ENCODE measurements at places on chromosomes 5 and 9.

GRCh38 chr9:77464661-77465060 lies 183.5 kb downstream of the GNA14 start:
- no peak for DNase-seq

- no peak for DNase-seq
Measured at GRCh38 chr9:69386651-69387050, 61.6 kb downstream of the ENTREP1 start.

DNA sequence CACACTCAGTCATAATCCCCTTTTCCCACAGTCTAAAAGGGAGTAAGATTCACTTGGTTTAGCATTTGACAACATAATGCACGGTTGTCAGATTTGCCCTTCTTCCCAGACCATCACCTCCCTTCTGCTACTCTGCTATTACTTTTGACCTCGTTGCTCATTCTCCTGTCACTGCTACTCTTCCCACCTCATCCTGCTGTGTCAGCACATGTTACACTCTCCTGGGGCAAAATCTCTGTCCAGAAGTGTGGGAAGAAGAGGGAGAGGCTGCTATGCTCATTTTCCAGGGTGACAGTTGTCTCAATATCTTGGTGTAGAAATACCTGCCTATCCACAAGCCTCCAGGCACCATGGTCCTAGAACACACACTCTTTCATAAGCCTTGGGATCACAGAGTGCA lies 449.9 kb upstream of the PIK3R1 start:
- DNase-seq = no peak

DNA sequence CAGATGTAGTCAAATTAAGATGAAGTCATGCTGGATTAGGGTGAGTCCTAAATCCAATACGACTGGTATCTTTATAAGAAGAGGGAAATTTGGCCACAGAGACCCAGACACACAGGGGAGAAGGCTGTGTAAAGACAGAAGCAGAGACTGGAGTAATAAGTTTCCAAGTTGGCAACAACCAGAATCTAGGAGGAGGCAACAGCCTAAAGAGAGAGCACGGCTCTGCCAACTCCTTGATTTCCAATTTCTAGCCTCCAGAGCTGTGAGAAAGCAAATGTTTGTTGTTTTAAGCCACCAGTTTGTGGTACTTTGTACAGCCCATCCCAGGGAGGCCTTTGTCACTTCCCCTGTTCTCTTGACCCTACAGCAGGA lies 74.4 kb downstream of the ATG10 start:
- no peak for DNase-seq

DNA sequence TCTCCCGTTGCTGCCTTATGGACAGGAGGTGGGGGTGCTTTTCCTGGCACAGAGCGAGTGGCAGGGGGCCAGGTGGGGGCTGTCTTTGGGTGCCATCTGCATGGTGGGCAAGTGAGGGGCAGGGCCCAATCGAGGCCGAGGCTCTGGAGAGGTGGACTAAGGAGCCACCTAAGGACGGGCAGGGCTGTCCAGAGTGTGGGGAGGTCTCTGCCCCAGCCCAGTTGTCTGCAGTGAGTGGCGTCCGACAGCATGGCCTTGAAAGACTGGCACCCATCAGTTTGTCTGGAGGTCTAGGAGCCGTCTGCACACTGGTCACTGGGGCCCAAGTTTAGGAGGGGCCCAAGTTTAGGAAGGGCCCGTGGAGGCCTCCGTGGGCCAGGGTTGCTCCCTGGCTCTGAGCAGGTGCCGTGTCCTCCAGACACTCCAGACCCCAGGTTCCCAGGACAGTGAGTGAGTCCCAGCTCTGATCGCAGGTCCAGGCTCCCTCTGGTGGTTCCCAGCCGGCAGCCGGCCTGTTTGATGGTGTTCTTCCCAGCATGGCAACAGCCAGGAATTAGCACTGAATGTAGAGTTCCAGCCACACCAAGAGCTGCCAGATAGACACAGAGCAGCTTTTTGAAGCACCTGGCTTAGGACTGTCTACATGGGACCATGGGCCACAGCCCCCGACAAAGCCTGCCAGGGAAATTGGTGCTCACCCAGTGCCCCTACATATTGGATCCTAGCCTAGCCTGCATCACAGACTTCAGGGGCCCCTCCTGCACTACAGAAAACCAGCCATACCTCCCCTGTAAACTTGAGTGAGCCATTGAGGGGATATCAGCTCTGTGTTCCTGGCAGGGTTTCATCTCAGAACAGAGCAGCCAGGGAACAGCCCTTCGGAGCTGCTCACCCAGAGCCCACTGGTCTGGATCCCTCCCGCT lies 120.9 kb downstream of the WNK2 start:
- DNase-seq = peak; percentile 54

GRCh38 chr5:105218018-105218417 lies 1655.4 kb upstream of the NUDT12 start:
- no peak for DNase-seq

GRCh38 chr5:44294516-44294915 lies 94.7 kb downstream of the FGF10 start:
- DNase-seq = no peak

GRCh38 chr5:140245341-140245740 lies 57.6 kb downstream of the PFDN1 start:
- DNase-seq = no peak

- no peak for DNase-seq
Measured at GRCh38 chr9:136568288-136569081, 22.6 kb upstream of the NOTCH1 start.

DNA sequence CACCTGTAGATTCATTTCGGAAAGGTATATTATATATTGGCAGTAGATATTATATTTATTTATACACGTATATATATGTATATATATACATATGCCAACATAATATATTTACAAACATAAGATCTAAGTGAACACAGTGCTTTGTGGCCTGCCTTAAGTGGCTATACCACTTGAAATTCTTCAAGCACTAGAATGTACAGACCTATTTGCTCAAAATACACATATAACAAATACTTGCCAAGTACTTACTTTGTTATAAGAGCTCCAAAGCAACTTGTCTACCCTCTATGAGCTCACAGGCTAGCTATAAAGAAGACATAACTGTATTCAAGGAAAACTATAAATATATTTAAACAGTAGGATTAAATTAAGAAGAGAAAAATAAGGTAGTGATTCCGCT lies 33.6 kb upstream of the SLC36A1 start:
- no peak for DNase-seq

- no peak for DNase-seq
Measured at GRCh38 chr5:143319437-143320227, 83.9 kb downstream of the NR3C1 start.

GRCh38 chr9:38018958-38019602 lies 49.9 kb downstream of the SHB start:
- no peak for DNase-seq

- no peak for DNase-seq
Measured at GRCh38 chr9:136898483-136899100, 12.3 kb downstream of the TRAF2 start.

DNA sequence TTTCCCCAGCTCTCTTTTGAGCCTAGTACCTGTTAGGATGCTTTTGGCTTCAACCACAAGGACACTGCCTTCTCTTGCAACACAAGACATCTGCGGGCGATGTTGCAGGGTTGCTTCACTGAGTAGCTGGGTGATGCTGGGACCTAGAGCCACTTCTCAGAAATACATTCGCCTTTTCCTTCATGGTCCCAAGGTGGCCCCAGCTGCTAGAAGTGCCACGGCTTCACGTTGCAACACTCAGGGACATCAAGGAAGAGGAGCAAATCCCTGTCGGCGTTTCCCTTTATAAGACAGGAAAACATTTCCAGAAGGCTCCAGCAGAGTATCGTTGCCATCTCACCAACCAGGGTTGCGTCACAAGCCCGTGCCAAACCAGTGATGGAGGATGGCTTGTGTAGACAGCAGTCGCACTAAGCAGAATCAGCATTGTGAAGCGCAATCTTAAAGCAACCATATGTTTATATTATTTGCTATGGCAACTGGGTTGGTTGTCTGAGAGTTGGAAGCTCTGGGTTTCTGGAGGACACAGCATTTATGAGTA lies 62.7 kb downstream of the ANKRD33B start:
- no peak for DNase-seq

- DNase-seq = no peak
Measured at GRCh38 chr9:78009186-78009585, 22.4 kb downstream of the GNAQ start.

DNA sequence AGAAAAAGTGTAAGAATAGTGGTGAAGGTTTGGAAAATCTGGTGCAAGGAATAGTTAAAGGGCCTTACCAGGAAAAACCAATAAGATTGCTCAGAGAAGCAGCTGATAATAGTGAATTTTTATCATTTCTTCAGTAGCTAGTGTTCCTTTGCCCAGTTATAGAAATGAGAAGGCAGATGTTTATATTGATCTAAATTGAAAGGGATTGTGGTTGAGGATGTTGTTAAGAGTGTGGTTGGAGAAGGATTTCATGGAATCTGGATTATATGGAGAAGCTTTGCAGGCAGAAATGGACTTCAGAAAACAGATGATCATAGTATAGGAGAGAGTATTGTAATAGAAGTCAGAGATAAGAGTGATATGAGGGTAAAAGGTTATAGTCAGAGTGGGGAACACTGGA lies 102.6 kb downstream of the XRCC4 start:
- no peak for DNase-seq

GRCh38 chr5:35924122-35924949 lies 14.1 kb downstream of the CAPSL start:
- no peak for DNase-seq

DNA sequence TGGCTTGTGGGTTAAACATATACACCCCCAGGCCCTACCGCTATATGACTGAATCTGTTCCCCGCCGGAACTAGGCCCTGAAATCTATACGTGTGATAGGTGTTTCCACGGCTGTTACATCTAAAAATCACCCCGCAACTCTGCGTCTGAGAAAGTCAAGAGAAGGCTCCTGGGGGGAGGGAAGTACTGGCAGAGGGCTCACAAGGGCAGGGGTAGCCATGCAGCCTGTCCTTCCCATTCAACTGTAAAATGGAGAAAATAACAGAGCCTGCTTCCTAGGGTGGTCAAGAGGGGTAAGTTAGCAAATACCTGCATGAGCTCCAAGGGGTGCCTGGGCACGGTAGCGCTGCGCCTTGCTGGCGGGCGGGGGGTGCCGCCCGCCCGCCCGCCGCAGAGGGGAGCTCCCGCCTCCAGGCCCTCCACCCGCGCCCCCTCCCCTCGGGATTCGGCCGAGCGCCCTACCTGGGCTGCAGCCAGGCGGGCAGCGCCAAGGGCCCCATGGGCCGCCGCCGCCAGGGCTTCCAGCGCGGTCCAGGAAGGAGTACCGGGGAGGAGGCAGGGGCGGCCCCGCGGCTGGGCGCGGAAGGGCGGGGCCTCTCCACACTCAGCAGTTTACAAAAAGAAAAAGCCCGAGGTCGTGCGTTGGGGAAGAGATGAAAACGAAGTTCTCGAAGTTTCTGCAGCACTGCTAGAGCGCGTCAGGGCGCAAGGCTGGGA lies at the start of gene HACD4:
Gene HACD4, minus strand, starts transcription at position 550 of the 717 bp plus-strand sequence. Its CDS starts 50 bp downstream, at position 500.
- DNase-seq = no peak

Measured in NT2/D1 (cell line).